Osteoblast (primary cell): ENCODE measurements at places on chromosomes 1 and 21. TPM values are rescaled to one million over a fixed set of nuclear protein-coding genes. Genes with fewer than 3 reads are reported as not detected.

Gene MAP3K21
- total RNA-seq: under 0.01 TPM in 2 replicates

Gene DCDC2B
- total RNA-seq: under 0.01 TPM in 1 of 2 replicates, not detected in the other

Gene SUMO3
- 80.7 and 82.8 TPM in 2 replicates for total RNA-seq

Gene NPHS2
- total RNA-seq: not detected in 2 replicates

Gene CTSE
- not detected in 2 replicates for total RNA-seq

Gene BRWD1
- total RNA-seq: 71.3 and 71.9 TPM in 2 replicates

Gene BRDT
- total RNA-seq: not detected in 2 replicates

Gene BARHL2
- not detected in 2 replicates for total RNA-seq

Gene GREM2
- 4.7 and 5.6 TPM in 2 replicates for total RNA-seq

Gene LIPI
- not detected in 2 replicates for total RNA-seq

Gene TNFRSF8
- under 0.01 and 0.29 TPM in 2 replicates for total RNA-seq

Gene HAO2
- not detected in 2 replicates for total RNA-seq

Gene IFI44L
- total RNA-seq: 28.3 and 49.2 TPM in 2 replicates

Gene S100B
- total RNA-seq: 0.29 and 1.4 TPM in 2 replicates

Gene ASAP3
- 107 and 119 TPM in 2 replicates for total RNA-seq

Gene LCE3D
- not detected in 2 replicates for total RNA-seq

Gene OR2M3
- total RNA-seq: not detected in 2 replicates

Gene FAM229A
- total RNA-seq: 1.8 and 2.5 TPM in 2 replicates

Gene OLFML2B
- 49.9 and 58.9 TPM in 2 replicates for total RNA-seq

Gene MAB21L3
- total RNA-seq: 0.29 and 0.36 TPM in 2 replicates

Gene PRKAA2
- 0.88 and 1.1 TPM in 2 replicates for total RNA-seq

Gene IL12RB2
- not detected in 2 replicates for total RNA-seq

Gene HES2
- not detected in 2 replicates for total RNA-seq

Gene LDLRAD1
- not detected in 2 replicates for total RNA-seq

Gene ATAD3A
- total RNA-seq: 18.6 and 19.9 TPM in 2 replicates

Gene SPATA1
- 1.8 and 2.1 TPM in 2 replicates for total RNA-seq

Gene ECM1
- total RNA-seq: 20.9 and 30.0 TPM in 2 replicates

Gene SIPA1L2
- 6.9 and 8.0 TPM in 2 replicates for total RNA-seq

Gene ANXA9
- under 0.01 TPM in 2 replicates for total RNA-seq

Gene MPZ
- 0.88 and 2.2 TPM in 2 replicates for total RNA-seq

Gene LY9
- total RNA-seq: not detected in 2 replicates

Gene FNDC10
- 2.1 and 2.5 TPM in 2 replicates for total RNA-seq

Gene GJB3
- not detected in 2 replicates for total RNA-seq

Gene ELOA
- 41.5 and 42.0 TPM in 2 replicates for total RNA-seq
